ENCODE measurements at places on chromosomes 12 and 14.

DNA sequence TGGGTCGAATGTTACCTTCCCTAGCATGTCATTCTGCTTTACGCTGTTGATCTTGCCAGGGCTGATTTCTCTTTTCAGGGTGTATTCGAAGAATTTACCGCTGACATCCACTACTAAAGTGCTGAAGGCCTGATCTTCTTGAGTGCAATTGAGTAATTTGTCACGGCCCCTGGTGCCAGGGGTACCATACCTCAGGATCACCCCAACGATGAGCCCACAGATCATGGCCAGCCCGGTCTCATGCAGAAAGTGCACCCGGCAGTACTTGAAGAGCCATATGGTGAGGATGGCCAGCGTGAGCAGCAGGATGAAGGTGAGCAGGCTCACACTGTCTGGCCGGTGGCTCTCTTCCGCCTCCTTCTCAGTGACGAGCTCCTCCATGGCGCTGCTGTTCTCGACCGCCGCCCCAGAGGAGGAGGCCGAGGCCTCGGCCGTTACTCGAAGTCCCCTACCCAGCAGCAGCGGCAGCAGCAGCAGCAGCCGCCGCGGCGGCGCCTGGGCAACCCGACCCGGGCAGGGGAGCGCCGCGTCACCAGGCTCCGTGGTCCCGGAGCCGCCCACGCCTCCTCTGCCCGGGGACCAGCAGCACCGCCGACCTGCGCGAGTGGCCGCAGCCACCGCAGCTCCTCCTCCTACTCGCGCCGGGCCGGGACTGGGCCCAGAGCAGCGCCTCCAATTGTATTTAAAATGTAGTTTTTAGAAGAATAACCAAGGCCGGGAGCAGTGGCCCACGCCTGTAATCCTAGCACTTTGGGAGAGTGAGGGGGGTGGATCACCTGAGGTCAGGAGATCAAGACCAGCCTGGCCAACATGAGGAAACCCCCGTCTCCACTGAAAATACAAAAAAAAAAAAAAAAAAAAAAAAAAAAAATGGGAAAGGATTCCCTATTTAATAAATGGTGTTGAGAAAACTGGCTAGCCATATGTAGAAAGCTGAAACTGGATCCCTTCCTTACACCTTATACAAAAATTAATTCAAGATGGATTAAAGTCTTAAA lies 58.5 kb upstream of the TMPO start:
- peak; percentile 73 for DNase-seq

DNA sequence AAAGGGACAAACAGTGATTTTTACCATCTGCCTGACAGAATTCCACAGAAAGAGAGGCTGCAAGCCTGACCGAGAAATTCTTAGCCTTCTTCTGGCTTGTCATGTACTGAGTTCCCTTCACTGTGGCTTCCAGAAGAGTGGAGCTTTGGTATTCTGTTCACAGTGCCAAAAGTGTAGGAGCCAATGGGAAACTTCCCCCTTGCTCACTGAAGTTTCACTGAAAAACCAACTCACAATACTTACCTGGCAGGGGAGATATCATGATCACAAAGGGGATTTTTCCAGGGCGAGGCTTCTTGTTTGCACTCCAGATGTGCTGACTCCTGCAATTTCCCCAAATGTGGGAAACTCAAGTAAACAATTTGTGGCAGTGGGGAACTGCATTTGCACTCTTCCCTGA lies 31.7 kb upstream of the MMP19 start:
- no peak for DNase-seq

DNA sequence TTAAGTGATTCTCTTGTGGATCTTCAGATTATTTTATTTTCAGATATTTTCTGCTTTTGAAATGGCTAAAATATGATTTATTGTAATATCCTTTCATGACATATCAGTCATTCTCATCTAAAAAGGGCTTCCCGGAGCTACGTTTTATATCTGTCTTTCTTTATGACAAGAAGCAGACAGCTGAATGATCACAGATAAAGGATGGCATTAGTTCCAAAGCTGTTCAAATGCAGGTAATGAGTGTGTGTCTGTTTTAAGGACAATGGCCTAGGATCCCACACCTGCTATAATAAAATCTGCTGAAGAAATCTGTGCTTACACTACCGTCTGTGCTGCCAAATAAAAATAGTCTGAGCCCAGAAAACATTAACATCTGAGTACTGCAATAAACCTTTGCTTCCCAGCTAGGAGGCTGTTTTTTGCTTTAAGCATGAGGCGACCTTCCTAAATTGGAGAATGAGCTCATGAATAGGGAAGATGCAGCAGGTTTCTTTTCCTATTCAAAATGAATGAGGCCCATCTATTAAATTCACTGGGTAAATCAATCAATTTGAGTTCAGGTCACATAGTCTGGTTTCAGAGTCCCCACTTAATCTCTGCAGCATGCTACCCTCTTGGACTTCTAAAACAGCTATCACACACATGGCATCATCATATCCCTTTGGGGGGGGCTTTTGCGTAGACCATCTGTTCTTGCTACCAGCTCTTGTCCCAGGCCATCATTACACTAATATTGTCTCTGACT lies 498.5 kb downstream of the NELL2 start:
- DNase-seq, result no peak

- DNase-seq, result no peak
Measured at GRCh38 chr12:42992826-42993225, 403.3 kb upstream of the PRICKLE1 start.

- no peak for DNase-seq
Measured at GRCh38 chr12:124248941-124249825, 45.7 kb upstream of the RFLNA start.

DNA sequence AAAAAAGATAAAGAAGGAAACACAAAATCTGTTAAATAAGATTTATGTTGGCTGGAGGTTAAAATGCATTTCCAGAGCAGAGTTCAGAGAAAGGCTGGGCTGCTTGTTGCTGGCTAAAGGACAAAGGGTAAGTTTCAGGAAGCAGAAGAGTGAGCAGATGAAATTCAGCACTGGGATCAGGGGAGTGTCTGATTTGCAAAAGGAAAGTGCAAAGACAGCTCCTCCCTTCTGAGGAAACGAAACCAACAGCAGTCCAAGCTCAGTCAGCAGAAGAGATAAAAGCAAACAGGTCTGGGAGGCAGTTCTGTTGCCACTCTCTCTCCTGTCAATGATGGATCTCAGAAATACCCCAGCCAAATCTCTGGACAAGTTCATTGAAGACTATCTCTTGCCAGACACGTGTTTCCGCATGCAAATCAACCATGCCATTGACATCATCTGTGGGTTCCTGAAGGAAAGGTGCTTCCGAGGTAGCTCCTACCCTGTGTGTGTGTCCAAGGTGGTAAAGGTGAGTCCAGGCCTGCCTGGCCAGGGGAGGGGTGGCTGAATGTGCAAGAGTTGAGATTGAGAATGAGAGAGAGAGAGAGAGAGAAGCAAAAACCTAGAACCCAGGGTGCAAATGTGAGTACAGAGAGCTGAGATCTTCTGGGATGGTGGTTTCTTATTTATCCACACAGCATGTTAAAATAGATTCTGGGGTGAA lies at the start of gene OAS1:
OAS1 (plus strand) TSS at position 251 of the 703 bp plus-strand sequence; CDS start at position 329, 78 bp downstream.
- no peak for DNase-seq

- DNase-seq, result no peak
Measured at GRCh38 chr14:28879573-28879996, 113.0 kb downstream of the FOXG1 start.

DNA sequence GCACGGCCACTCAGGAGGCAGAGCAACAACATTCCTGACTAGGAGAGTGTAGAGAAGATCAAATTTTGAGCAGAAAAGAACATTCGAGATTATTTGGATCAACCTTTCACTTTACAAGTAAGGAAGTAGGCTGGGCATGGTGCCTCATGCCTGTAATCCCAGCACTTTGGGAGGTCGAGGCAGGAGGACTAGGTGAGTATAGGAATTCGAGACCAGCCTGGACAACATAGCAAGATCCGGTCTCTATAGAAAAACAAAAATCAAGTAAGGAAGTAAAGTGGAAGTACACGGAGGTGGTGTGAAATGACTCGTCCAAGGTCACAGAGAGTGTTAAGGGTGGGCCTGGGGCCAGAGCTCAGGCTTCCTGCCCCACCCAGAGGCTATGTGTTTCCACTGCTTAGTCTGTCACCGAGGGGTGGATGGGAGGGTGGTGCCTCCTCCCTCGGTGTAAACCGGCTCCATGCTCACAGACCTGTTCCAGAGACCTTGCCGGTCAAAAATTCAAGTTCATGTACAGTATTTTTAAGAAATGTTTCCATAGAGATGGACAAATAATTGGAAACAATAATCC lies 51.9 kb downstream of the MAP1LC3B2 start:
- DNase-seq, result no peak

DNA sequence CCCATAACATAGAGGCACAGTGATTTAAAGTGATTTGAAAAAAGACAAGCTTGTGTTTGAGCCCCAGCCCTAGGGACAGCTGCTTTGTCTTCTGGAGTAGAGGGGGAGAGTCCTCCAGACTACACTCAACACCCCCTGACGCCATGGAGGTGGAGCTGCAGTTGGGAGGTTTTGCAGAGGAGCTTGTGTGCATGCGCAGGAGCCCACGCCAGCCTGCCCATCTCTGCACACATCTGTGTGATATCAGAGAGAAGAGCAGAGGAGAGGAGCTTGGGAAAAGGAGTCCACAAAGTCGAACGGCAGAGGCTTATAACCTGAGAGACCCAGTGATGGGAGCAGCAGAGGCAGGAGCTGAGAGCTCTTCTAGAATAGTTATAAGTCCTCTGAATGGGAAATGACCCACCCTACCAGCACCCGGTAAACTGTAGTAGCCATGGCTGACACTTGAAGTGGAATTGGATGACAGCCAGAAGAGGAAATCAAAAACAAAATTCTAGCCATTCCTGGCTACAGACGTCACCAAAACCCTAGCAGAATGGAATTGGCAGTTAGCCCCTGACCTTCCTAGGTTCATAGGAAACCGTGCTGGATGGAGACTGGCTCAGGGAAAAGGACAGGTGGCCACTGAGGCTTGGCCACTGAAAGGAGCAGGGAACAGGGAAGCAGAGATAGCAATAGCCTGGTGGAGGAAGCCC lies 185.1 kb upstream of the VASH1 start:
- no peak for DNase-seq

GRCh38 chr12:13472690-13473089 lies 276.2 kb downstream of the EMP1 start:
- no peak for DNase-seq
